ENCODE measurements at places on chromosomes 5 and 9. TPM values are rescaled to one million over a fixed set of nuclear protein-coding genes. Genes with fewer than 3 reads are reported as not detected.

Gene P4HA2
- total RNA-seq: 2.8 TPM

Gene DRD1
- total RNA-seq: 0.77 TPM

Gene OCLN
- 14.1 TPM for total RNA-seq

Gene SLC6A18
- total RNA-seq: not detected

Gene GABRA1
- not detected for total RNA-seq
